ENCODE measurements at places on chromosomes 6 and 20. TPM values are rescaled to one million over a fixed set of nuclear protein-coding genes. Genes with fewer than 3 reads are reported as not detected.

- H3K4me3 ChIP-seq = peak overlapping the region; percentile 49
- H3K36me3 ChIP-seq = peaks cover 2% of the 10 kb centered on the region
- peaks cover 23% of the 10 kb centered on the region for H3K27me3 ChIP-seq
- no peak for DNase-seq
- H3K27ac ChIP-seq = no peak overlapping the region
- H3K4me1 ChIP-seq = peaks cover 22% of the 10 kb centered on the region
Observed at GRCh38 chr20:4018023-4018748, 2.8 kb upstream of the RNF24 start.

GRCh38 chr6:21582651-21583050, 10.9 kb upstream of the SOX4 start:
- no peak for DNase-seq
- H3K27ac ChIP-seq = no peak overlapping the region
- H3K4me3 ChIP-seq = no peak overlapping the region
- H3K36me3 ChIP-seq = peaks cover 2% of the 10 kb centered on the region

- H3K27ac ChIP-seq = peak overlapping the region; percentile 83
- no peak overlapping the region for H3K4me3 ChIP-seq
- DNase-seq = no peak
- peaks cover 2% of the 10 kb centered on the region for H3K36me3 ChIP-seq
Observed at GRCh38 chr6:14141351-14142062, 23.9 kb downstream of the CD83 start.

GRCh38 chr20:46367967-46368901, 38.2 kb downstream of the ELMO2 start:
- H3K36me3 ChIP-seq = peaks cover 14% of the 10 kb centered on the region
- peak overlapping the region; percentile 61 for H3K4me3 ChIP-seq
- no peaks in the 10 kb centered on the region for H3K27me3 ChIP-seq
- H3K27ac ChIP-seq = peak overlapping the region; percentile 67

GMNN gene
- 11.7 TPM for total RNA-seq

DNA sequence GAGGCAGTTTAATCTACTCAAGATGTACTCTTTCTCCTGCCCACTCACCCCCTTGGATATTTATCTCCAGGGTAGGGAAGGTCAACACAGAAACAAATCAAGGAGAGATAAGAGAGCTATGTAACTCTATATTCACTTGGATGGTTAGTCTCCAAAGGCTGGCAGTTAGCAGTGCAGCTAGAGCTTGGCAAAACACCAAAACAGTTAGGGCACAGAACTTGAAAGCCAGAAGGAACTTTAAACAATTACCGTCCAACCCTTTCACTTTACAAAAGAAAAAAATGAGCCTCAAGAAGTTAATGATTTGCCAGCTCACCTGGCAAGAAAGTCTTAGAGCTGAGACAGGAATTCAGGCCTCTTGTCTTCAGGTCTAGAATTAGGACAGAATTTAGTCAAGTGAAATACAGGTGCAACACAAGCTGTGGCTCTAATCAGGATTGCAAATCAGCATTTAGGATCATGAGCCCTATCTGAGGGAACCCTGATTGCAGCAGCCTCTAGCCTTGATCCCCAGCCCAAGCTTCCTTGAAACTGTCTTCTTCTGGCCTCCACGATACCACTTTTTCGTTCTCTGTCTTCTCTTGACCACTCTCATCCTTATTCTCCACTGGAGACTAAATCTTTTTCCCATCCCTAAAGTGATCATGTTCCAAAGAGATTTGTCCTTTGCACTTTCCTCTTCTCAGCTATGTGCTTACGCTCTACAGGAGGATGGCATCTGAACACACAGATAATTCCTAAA, 14.9 kb downstream of the NEDD9 start:
- no peaks in the 10 kb centered on the region for H3K27me3 ChIP-seq
- no peak for DNase-seq
- H3K4me1 ChIP-seq = peaks cover 28% of the 10 kb centered on the region
- H3K4me3 ChIP-seq = no peak overlapping the region

ATP6V1G2 gene
- 1.4 TPM for total RNA-seq

SAMD5 gene
- total RNA-seq = not detected

- DNase-seq = no peak
- no peak overlapping the region for H3K27ac ChIP-seq
- H3K4me1 ChIP-seq = peaks cover 11% of the 10 kb centered on the region
- H3K27me3 ChIP-seq = no peaks in the 10 kb centered on the region
Observed at GRCh38 chr20:59094576-59094975, 52.0 kb upstream of the PRELID3B start.

DNA sequence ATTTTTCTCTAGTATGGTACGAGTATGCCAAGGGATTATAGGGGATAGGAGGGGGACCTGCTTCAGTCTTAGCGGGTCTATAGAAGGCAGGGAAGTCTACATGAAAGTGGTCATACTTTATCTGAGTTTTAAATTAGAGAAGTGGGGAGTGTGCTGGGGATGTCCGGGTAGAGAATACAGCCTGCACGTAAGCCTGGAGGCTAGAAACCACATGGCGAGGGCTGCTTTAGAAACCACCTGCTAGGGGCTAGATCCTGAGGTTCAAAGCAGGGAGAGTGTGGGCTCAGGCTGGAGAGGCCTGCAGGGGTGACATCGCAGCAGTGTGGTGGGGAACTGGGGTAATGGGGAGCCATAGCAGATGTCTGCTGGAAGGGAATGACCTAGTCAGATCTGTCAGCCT, 85.2 kb downstream of the VEGFA start:
- peaks cover 11% of the 10 kb centered on the region for H3K27me3 ChIP-seq
- H3K36me3 ChIP-seq = no peaks in the 10 kb centered on the region
- DNase-seq = no peak
- peaks cover 2% of the 10 kb centered on the region for H3K4me1 ChIP-seq
- H3K27ac ChIP-seq = peak overlapping the region; percentile 32

DNA sequence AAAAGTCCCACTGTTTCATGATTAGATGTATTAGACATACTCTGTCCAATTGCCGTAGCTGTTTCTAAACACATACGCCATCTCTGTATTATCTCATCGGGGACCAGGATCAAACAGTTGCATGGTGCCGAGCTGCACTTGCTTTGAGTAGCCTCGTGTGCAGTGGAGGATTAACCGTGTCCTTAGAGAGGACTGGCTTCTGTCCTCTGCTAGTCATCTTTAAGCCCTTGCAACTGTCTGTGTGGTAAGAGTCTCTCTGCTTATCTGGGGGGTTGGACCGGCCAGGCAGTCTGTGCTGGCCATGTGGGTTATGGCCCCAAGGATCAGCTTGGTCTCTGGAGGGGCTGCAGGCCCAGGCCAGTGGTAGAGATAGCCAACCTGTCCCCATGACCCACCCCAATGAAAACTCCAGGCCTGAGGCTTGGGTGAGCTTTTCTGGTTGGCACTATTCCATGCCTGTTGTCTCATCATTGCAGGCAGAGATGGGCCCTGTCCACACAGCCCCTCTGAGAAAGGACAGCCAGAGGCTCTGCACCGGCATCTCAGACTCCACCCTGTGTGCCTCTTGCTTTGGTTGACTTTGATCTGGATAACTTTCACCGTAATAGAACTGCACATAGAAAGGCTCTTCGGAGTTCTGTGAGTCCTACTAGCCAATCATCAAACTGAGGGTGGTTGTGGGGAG, 137.3 kb upstream of the SNX9 start:
- no peak overlapping the region for H3K4me3 ChIP-seq
- peaks cover 2% of the 10 kb centered on the region for H3K4me1 ChIP-seq
- H3K27me3 ChIP-seq = peaks cover 23% of the 10 kb centered on the region
- no peak for DNase-seq

MACROD2 gene
- total RNA-seq = not detected

GRCh38 chr20:58784321-58785074, 66.2 kb downstream of the GNAS-AS1 start:
- H3K36me3 ChIP-seq = peaks cover 3% of the 10 kb centered on the region
- no peak overlapping the region for H3K4me3 ChIP-seq
- peaks cover 68% of the 10 kb centered on the region for H3K27me3 ChIP-seq
- no peak for DNase-seq
- no peak overlapping the region for H3K27ac ChIP-seq
- H3K4me1 ChIP-seq = peaks cover 6% of the 10 kb centered on the region

DOK5 gene
- not detected for total RNA-seq

DNA sequence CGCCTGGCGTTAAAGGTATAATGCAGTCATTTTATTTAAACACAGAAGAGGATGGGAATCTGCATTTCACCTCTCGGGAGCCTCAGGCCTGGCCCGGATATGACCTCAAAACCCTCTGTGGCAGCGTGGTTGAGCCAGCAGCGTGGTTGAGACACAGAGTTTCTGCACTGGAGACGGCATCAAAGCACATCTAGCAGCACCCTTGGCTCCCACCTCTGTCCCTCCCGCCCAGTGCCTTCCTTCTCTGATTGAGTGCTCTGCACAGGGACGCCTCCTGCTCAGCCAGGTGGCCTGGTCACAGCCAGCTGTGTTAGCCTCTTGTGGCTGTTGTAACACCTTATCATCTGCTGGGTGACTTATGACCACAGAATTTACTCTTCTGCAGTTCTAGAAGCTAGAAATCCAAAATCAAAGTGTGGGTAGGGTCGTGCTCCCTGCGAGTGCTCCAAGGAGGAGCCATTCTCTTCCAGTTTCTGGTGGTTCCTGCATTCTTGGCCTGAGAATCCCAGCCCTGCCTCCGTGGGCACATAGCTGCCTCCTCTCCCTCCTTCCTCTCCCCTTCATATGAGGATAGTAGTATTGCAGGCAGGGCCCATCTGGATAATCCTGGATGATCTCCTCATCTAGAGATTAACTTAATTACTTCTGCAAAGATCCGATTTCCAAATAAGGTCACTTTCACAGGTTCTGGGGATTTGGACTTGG, 156.7 kb downstream of the SYCP2 start:
- H3K4me3 ChIP-seq = no peak overlapping the region
- DNase-seq = no peak
- peaks cover 4% of the 10 kb centered on the region for H3K4me1 ChIP-seq
- no peak overlapping the region for H3K27ac ChIP-seq
- peaks cover 57% of the 10 kb centered on the region for H3K27me3 ChIP-seq

GRCh38 chr6:40485300-40485699, 101.9 kb downstream of the LRFN2 start:
- peaks cover 3% of the 10 kb centered on the region for H3K4me1 ChIP-seq
- peaks cover 51% of the 10 kb centered on the region for H3K27me3 ChIP-seq
- H3K4me3 ChIP-seq = no peak overlapping the region
- DNase-seq = no peak
- peaks cover 4% of the 10 kb centered on the region for H3K36me3 ChIP-seq

GRCh38 chr20:40251284-40251932, 437.6 kb downstream of the MAFB start:
- no peak overlapping the region for H3K27ac ChIP-seq
- no peaks in the 10 kb centered on the region for H3K36me3 ChIP-seq
- H3K4me3 ChIP-seq = no peak overlapping the region

GRCh38 chr20:15857173-15857784, 716.0 kb downstream of the KIF16B start:
- H3K4me3 ChIP-seq = no peak overlapping the region
- no peaks in the 10 kb centered on the region for H3K36me3 ChIP-seq
- DNase-seq = no peak
- H3K27ac ChIP-seq = no peak overlapping the region
- no peaks in the 10 kb centered on the region for H3K4me1 ChIP-seq

DNA sequence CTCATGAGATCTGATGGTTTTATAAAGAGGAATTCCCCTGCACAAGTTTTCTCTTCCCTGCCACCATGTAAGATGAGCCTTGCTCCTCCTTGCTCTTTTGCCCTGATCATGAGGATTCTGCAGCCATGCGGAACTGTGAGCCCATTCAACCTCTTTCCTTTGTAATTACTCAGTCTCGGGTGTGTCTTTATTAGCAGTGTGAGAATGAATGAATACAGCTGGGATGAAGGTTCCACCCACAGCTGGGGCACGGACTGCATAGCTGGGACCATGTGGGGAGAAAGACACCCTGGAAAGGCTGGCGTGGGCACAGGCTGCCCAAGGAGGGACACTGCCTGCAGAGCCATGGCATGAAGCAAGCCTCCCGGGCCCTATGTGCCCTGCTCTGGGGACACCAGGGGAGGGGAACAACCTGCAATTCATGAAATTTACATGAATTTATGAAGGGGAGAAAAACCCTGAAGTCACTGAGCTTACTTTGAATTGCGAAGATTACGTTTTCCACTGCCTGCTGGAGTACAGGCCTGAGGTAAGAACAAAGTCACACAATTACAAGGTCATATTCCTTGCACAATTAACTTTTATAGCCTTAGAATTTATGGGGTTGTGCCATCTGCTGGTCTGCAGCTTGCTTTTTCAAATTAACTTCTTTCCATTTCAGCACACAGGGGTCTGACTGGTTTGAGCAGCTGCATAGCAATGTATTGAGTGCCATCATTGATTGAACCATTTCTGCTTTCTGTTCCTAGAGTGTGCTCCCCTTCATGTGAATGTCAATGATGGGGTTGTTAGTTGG, 46.2 kb downstream of the SLC22A1 start:
- DNase-seq = no peak
- H3K4me1 ChIP-seq = no peaks in the 10 kb centered on the region
- no peak overlapping the region for H3K4me3 ChIP-seq
- no peak overlapping the region for H3K27ac ChIP-seq

MATN4 gene
- total RNA-seq = not detected

- no peaks in the 10 kb centered on the region for H3K4me1 ChIP-seq
- H3K36me3 ChIP-seq = no peaks in the 10 kb centered on the region
- no peak overlapping the region for H3K27ac ChIP-seq
- H3K4me3 ChIP-seq = no peak overlapping the region
- DNase-seq = no peak
Observed at GRCh38 chr6:21278375-21278745, 315.2 kb upstream of the SOX4 start.

- DNase-seq = no peak
- peaks cover 3% of the 10 kb centered on the region for H3K36me3 ChIP-seq
Observed at GRCh38 chr20:25052255-25053194, 5.4 kb downstream of the ACSS1 start.

CLVS2 gene
- total RNA-seq = not detected

GRCh38 chr6:147033267-147033666, 170.9 kb upstream of the STXBP5 start:
- H3K36me3 ChIP-seq = no peaks in the 10 kb centered on the region
- H3K4me3 ChIP-seq = no peak overlapping the region
- no peak for DNase-seq
- no peak overlapping the region for H3K27ac ChIP-seq
- H3K4me1 ChIP-seq = no peaks in the 10 kb centered on the region

GRCh38 chr20:46563860-46564221, 13.4 kb upstream of the OCSTAMP start:
- peaks cover 7% of the 10 kb centered on the region for H3K27me3 ChIP-seq
- peaks cover 4% of the 10 kb centered on the region for H3K4me1 ChIP-seq
- H3K4me3 ChIP-seq = no peak overlapping the region
- no peak for DNase-seq
- no peak overlapping the region for H3K27ac ChIP-seq

EGFL8 gene
- total RNA-seq = 9.6 TPM

DNA sequence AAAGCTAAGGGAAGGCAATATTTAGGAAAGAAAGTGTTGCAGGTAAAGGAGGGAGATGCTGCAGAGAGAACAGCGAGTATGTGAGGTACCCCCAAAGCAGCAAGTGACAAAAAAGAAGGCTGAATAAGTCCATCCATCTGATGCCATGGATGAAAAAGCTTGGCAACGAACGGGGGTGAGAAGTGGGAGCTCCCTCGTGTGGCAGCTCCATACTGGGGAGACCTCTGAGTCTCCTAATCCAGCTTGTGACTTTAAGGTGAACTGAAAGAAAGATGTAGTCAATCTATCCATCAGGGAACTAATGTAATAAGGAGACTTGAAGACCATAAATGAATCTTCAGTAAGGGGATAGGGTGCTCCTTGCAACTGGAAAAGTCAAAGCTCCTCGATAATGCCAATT, 156.6 kb downstream of the OTOR start:
- no peak overlapping the region for H3K27ac ChIP-seq
- no peaks in the 10 kb centered on the region for H3K36me3 ChIP-seq
- no peaks in the 10 kb centered on the region for H3K4me1 ChIP-seq
- H3K27me3 ChIP-seq = no peaks in the 10 kb centered on the region
